Hindlimb muscle (tissue), 1 donor: ENCODE measurements at places on chromosomes 3 and 15.
A peak's percentile ranks its signal among the peaks of the same experiment; 100 is the strongest.

DNA sequence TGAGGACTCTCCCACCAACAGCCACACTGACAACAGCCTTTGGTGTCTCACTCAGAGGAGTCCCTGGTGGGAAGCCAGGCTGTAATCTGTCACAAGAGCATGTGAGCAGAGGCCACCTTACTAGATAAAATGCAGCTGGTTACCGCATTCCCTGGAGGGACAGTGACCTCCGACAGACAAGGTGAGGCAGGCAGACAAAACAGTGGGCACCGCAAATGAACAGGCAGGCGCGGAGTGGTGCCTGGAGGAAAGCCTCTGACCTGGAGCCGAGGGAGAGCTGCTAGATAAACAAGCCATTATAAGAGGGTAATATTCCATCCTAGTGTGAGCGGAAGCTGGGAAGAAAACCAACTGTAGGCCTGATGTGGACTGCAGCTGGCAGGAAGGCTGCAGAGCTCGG is 736.4 kb downstream of the FHIT start:
- DNase-seq, result no peak

DNA sequence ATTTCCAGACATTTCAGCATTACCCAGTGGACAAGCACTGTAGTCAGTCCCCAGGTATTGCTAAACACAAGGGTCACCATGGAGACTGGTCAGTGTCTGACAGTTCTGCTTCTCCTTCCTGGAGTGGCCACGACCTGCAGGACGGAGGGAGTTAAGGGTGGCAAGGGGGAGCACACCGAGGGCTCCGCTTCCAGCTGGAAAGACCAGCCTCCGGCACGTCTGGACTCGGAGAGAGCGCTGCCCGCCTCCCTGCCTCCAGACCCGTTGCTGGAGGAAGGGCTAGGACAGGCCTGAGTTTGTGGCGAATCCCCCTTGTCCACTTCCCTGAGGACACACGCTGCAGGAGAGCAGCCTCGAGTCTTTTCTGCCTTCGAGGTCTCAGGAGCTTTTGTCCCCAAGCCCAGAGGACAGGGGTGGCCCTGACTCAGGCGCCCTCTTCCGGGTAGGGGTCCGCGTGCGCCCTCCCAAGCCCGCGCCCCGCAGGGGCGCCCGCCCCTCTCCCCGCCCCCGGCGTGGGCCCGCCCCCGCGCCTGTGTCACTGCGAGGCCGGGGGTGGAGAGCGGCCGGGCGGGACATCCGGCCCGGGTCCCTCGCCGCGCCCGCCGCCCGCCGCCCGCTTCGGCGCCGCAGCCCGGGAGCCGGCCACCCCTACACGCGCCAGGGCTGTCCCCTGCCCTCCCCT is at the start of gene CHST14:
Gene CHST14, plus strand, starts transcription at position 562 of the 682 bp plus-strand sequence. CDS start 230 bp downstream, outside the sequence.
- DNase-seq, result peak; percentile 72

GRCh38 chr3:179113903-179114302 is 34.3 kb upstream of the PIK3CA start:
- DNase-seq, result no peak

DNA sequence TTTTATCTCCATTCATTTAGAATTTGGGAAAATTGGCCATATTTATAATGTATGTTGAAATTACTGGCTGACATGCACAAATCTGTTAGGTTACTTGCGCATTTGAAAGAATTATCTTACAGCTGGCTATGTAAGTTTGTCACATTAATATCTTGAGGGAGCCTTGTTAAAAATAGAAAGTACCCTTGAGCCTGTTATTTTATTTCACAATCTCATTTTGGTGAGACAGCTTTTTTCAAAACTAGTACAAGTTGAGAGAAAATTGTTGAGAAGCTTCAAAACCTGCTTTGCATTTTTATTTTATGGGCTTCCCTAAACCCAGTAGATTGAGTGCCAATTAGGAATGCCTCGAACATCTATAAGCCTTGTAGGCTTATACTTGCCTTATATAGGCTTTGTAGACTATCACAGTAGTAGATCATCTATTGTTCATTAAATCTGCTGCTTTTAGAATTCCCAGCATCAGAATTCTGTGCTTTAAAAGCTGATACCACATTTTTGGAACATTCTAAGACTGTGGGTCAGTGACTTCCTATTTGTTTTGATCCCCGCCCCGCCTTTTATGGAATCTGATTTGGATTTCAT is 6.3 kb downstream of the IDH3A start:
- DNase-seq, result no peak

GRCh38 chr15:73386238-73386637 is 17.5 kb upstream of the HCN4 start:
- no peak for DNase-seq

DNA sequence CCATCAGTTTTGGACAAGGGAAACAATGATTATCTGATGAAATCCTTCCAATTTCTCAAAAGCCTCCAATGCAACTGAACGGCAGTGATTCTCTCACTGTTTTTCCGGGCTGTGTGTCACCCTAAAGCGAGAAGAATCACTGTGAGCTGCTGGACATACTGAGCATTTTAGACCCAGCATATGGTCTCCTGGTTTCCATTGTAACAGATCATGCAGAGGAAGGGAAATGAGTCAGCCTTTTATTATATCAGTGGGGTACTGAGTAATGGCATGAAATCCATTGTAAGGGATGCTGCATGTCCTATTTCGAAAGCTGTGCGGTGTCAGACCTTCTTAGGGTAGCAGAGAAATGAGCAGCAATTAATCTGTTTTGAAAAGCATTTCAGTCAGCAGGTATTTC is 287.1 kb downstream of the IL5RA start:
- no peak for DNase-seq

- no peak for DNase-seq
Observed at GRCh38 chr3:58034738-58035523, 26.7 kb downstream of the FLNB start.

DNA sequence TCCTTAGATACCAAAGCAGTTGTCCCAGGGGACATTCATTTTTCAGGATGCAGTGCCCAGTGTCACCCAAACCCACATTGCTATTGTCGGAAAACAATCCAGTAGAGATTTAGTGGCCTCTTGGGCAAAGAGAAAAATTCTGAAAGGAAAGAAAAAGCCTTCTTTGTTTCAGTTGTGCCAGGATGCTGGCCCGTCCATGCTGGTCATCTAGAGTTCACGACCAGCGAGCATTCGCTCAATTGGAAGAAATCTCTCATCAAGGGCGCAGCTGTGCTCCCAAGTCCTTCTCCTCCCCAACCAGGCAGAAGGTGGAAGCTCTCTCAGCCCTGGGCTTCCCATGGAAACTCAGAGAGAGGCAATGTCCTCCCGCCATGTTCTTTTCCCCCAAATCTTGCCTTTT is 123.7 kb downstream of the MTHFS start:
- no peak for DNase-seq

- no peak for DNase-seq
Observed at GRCh38 chr15:51234176-51234927, 104.0 kb downstream of the CYP19A1 start.

DNA sequence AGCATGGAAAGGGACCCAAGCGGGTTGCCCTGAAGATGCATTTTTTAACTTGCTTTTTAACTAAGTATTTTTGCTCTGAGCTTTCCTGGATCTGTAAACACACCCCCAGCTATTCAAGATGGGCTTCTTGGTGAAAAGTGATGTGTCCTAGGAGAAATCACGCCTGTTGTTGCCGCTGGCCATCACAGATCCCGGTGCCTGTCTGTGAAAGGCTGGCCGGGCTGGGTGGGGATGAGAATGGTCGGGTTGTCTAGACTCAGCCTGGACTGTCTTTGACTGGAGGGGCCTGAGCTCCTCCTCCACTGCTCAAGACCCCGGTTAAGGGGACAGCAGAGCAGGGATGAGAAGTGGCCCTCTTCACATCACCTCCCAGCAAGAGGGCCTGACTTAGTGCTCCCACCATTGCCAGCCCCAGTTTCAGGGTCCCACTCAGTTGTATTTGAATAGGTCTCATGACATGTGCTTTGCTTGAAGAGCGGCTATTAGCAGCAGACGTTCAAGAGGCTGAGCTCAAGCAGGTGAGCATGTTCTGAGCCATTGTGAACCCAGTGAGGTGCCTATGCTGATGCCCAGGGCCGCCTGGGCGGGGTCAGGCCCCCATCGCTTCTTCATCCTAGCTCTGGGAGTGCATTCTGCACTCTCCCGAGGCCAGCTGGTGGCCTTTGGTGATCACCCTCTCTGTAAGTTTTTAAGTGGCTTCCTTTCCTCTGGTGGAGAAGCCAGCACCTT is 79.9 kb downstream of the IGF1R start:
- no peak for DNase-seq

DNA sequence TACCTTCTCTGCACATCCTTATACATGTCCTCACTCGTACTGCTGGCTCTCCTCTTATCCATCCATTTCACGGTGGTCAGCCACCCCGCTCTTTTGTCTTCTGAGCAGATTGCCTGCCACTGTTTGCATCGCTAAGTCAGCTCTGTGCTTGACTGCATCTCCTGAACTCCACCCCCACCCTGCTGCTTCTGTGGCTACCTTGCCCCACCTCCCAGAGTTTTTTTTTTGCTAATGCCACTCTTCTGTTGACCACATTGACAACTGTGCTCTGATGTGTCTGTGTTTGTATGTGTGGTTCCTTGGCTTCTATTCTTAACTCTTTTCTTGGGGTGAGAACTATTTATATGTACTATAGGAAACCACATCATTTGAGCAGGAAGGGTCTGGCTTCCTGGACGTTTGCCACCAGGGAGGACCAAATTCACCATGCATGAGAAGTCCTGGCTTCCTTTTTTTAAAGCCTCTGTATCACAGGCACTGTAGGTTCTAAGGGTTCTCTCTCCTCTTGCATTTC is 12.8 kb upstream of the MTMR10 start:
- DNase-seq, result peak; percentile 11

DNA sequence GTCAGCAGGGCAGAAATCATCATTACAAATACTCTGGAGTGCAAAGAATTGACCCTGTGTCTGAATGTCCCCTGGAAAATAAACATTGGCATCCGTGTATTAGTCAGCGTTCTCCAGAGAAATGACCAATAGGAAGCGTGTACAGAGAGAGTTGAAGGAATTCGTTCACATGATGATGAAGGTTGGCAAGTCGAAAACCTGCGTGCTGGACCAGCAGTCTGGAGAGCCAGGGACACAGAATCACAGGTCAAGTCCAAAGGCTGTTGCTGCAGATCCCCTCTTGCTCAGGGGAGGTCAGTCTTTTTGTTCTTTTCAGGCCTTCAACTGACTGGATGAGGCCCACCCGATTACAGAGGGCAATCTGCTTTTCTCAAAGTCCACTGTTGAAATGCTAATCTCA is 16.6 kb downstream of the GP9 start:
- no peak for DNase-seq

- DNase-seq, result no peak
Observed at GRCh38 chr3:4107430-4107829, 195.7 kb upstream of the SETMAR start.

GRCh38 chr3:194328942-194329582 is 22.1 kb downstream of the CPN2 start:
- no peak for DNase-seq

DNA sequence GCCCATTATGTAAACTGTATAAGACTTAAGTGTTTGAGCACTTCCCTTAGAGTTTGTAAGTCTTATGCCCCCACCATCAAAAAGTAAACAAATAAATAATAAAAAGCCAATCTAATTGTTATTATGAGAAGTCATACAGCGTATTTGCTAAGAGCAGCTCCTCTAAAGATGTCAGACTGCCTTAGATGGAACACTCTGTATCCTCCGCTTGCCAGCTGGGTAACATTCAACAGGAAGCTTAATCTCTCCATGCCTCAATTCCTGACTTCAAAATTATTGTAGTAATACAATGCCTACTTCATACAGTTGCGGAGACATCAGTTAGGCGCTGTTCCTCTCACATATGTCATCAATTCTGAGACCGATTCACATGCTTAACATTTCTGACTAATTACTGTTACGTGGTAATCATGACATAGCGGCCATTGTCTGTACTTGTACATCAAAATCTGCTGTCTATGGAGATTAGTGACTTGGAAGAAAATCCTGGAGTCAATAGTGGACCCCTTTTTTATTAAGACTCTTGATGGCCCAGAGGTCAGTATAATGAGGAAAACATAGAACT is 417.7 kb downstream of the LPP start:
- no peak for DNase-seq

DNA sequence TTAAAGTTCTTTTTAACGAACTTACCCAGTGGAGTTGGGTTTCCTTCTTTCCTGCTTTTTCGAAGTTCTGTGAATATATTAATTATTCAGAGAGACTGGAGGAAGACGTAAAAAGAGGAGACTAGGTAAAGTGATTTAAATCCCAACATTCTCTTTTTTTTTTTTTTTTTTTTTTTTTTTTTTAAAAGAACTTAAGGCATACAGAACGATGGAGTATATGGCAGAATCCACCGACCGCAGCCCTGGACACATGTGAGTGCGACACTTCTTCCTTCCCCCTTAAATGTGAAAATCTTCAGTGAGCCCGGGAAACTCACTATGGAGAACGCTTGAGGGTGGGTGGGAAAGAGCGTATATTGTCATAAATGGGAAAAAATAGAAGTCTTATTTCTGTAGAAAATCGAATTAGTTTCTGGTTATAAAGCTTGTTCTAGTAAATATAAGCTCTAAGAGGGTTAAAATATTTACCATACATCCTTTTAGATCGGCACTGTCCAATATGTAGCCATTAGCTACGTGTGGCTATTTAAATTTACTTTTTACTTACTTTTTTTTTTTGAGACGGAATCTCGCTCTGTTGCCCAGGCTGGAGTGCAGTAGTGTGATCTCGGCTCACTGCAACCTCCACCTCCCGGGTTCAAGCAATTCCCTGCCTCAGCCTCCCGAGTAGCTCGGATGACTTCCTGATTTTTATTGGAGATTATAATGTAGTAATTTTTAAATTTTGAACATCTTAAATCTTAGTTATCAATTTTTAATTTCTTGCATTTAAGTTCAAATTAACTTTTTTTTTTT is 892 bp downstream of the NMD3 start:
- DNase-seq, result peak; percentile 43

DNA sequence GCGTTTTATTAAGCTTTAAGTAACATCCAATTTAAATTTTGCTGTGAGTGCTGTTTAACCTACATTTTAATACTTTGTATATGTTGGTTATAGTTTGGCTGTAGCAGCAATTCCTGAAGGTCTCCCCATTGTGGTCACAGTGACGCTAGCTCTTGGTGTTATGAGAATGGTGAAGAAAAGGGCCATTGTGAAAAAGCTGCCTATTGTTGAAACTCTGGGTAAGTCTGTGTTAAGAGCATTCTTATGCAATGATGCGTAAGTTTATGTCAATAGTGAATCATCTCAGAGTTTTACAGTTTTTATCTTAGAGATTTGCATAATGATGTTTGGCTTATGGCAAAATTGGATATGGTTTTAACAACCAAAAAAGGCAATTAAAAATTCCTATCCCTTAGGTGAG is 62.7 kb downstream of the ASTE1 start:
- DNase-seq, result no peak

DNA sequence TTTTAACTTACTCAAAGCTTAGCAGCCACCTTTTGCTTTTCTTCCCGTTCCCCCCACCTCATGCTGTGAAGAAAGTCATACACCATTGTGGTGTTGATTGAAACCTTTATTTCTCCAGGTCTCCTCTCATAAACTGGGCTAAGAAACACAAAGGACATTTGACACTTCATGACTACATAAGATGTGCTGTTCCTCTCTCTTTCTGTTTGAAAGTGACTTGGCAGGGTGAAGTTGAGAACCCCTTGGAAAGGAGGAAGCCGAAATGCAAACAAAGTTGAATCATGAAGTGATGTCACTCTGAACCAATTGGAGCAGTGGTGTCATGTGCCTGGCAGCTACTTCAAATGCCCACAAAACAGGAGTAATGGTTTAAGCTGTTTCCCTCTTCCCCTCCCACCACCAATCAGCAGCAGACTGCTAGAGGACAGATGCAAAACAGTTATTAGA is 174.7 kb downstream of the IGF1R start:
- DNase-seq, result no peak

GRCh38 chr3:184355261-184356040 is 6.0 kb downstream of the CLCN2 start:
- no peak for DNase-seq
